ENCODE measurements at places on chromosomes 12 and 14.

DNA sequence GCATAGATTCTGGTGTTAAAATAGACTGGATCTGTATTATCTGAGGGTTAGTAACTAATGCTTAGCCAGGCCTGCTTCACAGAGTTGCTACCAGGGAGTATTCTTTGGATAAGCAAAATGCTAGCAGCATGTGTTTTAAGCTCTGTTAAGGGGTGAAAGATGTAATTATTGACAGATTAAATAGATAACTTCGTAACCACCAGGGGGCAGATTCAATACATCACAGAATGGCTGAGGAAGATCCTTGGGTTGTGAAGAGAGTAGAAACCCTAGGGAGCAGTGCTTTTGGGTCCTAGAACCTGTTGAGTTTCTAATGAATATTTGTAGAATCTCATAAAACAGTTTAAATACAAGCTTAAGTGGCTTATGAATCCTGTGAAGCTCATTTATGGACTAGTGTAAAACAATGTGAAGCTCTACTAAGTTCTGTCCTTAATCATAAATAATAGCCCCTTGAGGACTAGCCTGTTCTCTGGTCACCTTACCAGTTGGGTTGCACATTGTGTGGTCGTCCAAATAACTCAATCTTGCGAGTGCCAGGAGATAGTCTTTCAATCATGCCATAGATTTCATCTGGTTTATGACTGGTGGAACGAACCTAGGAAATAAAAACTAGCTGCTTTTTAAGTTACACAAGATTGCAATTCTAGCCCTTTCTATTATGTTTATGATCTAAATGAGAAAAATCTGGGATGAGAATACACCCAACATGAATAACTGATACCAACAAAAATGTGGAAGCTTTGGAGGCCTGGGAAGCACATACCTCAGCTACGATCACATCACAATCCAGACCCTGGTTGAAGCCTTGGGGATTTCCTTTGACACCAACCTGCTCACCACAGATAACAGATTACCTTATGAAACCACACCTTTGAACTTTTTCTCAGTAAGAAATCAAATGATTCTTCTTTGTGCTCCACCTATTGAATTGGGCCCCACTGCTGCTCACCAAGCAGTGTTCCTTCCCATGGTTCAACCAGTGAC is 12.3 kb downstream of the METTL3 start:
- no peak for DNase-seq

DNA sequence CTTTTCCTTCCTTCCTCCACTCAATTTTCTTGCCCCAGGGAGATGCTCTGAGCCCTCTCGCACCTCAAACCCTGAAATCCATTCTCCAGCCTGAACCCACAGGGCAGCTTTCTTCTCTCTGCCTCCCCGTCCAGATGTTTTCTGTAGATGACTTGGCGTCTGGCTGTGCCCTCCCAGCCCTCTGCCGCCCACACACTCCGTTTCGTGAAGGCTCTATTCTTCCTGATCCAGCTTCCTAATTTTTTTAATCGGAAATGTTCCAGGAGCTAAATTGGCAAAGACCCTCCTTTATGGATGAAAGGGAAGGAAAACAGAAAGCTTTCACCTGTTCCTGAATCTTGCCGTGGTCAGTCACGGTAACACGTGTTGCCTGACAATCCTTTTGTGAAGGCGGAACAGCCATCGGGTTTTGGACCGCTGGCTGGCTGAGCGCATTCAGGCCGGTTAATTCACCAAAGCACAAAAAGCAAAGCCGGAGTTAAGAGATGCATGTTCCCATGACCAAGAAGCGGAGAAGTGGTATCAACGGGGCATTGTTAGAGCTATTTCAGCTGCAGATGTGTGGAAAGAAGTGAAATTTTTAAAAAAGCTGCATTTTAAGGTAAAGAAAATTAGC is 70.2 kb upstream of the FBRSL1 start:
- DNase-seq: no peak

- DNase-seq: no peak
These were observed 160.4 kb upstream of the DCN start for GRCh38 chr12:91343010-91343409.

GRCh38 chr14:71773898-71774481 is 158.2 kb upstream of the RGS6 start:
- no peak for DNase-seq

- DNase-seq: no peak
These were observed 6.4 kb upstream of the DTX1 start for GRCh38 chr12:113049976-113050742.

- no peak for DNase-seq
These were observed 4.7 kb upstream of the SLC2A13 start for GRCh38 chr12:40110586-40110985.

All from stimulated activated CD8-positive, alpha-beta memory T cell treated with anti-CD3 and anti-CD28 coated beads, Interleukin-12 subunit alpha, Interleukin-12 subunit beta, amount 100 ng/mL, for 1 hour (primary cell).